ACHN (cell line): ENCODE measurements at places on chromosomes 5 and 9.

- DNase-seq, result no peak
Observed at GRCh38 chr5:65299861-65300260, 181.9 kb downstream of the ADAMTS6 start.

- DNase-seq, result no peak
Observed at GRCh38 chr9:109314011-109314531, 6.8 kb downstream of the EPB41L4B start.

GRCh38 chr5:179840321-179840720 lies 18.3 kb downstream of the MRNIP start:
- DNase-seq, result no peak

GRCh38 chr5:136032564-136032963 lies 3.8 kb downstream of the TGFBI start:
- DNase-seq, result no peak

GRCh38 chr5:180291943-180292831 lies at the start of gene MAPK9:
Gene MAPK9 (minus strand): TSS chr5:180292083. CDS start chr5:180280561, 11,522 bp downstream.
- peak; percentile 80 for DNase-seq

DNA sequence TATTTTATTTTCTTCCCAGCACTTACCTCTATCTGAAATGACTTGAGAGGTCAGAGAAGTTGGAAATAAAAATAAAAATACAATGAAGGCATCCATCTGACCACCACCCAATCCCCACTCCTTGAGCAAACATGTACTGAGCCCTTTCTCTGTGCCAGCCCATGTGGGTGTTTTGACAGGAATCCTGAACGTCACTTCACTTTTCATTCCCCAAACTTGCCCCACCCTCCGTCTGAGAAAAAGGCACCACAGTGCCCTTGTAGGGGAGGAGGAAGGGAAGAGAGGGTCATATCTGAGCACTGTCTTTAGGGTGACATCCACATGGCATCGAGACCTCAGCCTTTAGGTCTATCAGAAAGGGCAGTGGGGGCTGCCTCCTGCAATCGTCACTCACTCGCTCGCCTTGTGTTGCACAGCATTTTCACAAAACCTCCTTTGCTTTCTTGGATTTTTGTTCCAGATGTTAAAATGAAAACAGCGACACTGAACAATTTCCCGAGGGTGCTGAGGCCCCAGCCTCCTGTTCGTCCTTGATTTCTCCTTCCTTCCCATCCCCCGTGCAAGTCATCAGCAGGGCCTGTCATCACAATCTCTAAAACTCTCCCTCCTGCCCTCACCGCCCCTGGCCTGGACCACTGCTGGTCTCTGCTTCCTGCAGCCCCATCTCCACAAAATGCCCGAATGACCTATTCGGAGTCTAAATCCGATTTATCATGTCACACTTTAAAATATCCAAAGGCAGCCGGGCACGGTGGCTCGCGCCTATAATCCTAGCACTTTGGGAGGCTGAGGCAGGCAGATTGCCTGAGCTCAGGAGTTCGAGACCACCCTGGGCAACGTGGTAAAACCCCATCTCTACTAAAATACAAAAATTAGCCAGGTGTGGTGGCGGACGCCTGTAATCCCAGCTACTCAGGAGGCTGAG lies 13.0 kb downstream of the HIGD2A start:
- DNase-seq, result no peak

DNA sequence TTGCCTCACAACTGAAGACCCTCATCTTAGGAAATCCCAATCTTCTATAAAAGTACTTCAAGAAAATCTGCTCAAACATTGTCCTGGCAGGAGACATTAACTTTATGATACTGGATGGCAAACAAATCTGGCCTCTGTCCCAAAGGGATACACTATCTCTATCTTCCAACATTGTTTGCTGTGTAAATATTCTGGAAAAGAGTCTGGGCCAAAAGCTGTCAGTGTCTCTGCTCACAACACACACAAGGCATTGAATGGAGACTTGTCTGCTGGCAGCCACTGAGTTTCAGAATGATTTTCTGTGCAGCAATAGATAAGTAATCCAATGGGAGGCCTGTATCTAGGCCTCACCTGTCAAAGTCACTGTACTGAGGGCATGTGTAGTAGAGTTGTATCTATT lies 471.1 kb downstream of the DMAC1 start:
- no peak for DNase-seq

DNA sequence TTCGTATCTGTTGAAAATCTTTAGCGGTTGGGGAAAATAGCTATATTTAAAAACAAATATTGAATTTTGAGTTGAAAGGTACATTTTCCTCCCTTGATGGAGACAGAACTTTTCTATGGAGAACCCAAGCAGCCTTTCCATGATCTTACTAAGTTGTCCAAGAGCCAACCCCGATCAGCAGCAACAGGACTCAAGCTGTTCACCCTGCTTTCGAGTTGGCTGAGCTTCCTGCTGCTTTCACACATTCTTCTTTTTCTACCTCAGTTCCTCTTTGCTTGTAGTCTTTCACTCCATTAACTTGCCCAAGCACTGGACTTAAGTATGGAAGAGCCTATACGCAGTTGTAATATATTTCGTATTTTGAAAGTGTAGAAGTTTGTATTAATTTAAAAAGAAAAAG lies 59.4 kb downstream of the IL6ST start:
- no peak for DNase-seq
